NCI-H526 (cell line): ENCODE measurements at places on chromosomes 1 and 21.

DNA sequence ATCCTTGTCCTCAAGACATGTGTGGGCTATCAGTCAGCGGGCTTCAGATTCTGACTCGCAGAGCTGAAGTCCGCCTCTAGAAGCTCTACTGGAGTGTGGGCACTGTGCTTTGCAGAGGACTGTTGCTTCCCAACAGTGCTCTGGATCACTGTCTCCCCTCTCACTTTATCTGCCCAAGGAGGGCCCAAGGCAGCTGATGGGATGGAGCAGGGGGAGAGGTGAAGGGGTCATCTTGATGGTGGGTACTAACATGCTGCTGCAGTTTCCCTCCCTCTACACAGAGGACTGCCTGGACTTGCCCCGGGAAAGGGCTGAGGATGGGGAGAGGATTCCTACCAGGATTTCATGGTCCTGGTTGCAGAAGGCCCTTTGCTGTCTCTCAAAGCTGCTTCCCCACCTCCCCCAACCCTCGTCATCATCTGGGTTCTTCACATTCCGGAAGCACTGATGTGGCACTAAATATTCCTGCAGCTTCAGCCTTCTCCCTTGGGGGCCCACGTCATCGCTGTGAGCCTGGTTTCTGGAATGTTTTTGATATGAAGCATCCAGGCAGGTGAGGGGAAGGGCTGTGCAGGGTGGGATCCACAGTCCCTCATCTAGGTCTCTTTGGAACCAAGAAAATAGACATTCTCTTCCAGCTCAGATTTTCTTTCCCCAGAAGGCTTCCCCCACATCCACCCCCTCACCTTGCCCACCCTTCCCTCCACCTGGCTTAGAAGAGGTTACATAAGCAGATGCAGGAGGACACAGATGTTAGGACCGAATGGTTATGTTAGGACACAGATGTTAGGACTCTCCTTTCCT lies 23.2 kb downstream of the NUAK2 start:
- DNase-seq: peak; percentile 20

DNA sequence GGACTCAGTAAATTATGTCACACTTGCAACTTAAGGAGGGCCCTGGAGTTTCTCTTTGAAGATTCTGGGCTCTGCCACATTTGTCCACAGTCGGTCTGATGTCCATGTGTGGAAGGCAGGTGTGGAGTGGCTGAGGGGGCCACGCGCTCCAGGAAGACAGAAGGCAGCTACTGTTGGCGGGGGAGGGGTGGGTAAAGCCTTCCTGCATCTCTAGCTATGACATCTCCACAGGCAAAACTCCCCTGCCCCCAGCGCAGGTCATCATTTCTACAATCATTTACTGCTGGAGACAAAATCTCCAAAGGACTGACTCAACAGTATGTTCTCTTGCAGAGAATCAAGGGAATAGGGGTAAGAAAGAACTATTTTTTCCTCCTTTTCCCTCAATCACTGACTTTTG lies 11.4 kb upstream of the TSPEAR start:
- DNase-seq: no peak

- DNase-seq: no peak
Measured at GRCh38 chr1:116099919-116100318, 11.3 kb upstream of the MAB21L3 start.

- no peak for DNase-seq
Measured at GRCh38 chr1:53557830-53558738, 98.9 kb downstream of the DMRTB1 start.

DNA sequence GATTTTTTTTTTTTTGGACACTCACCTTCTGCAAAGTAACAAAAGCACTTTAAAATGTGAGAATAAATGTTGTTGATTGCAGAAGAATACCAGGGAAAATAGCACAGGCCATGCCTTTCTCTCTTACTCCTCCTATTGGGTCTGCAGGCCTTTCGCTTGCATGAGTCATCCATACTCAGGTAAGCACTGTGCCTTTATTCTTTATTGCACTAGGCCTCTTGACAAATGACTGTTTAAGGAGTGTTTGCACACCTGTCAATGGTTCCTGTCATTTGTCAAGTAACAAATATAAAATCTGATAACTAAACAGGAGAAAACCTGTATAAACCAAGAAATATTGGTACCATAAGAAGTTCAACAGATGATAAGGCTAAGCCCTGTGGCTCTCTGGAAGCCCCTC lies 106.5 kb downstream of the RGS7 start:
- DNase-seq: no peak

GRCh38 chr1:21536218-21536617 lies 27.0 kb downstream of the ALPL start:
- no peak for DNase-seq

DNA sequence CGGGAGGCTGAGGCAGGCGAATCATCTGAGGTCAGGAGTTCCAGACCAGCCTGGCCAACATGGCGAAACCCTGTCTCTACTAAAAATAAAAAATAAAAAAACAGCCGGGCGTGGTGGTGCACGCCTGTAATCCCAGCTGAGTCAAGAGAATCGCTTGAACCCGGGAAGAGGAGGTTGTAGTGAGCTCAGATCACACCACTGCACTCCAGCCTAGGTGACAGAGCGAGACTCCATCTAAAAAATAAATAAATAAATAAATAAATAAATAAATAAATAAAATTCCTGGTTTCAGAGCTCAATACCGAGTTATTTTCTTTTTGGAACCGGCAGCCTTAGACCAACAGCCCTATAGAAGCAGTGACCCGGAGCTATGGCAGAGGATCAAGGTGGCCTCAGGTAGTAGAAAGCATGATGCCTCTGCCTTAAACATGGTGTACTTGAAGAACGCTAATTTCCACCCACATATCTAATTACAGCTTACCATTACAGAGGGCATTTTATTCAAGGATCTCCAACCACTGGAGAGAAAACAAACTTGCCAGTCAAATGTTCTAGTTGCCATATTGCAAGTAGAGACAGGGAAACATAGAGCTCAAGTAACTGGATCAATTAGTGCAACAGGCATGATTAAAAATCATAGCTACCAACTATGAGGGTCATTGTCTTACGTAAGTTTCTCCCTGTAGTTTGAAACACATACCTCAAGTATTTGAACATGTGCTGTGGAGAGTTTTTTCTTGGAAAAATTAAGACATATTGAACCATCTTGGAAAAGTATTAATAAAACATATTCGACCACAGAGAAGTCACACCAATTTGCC lies 2.0 kb upstream of the ENAH start:
- DNase-seq: no peak

- no peak for DNase-seq
Measured at GRCh38 chr1:71156590-71156989, 75.8 kb upstream of the ZRANB2 start.

GRCh38 chr1:208159555-208160258 lies 84.5 kb downstream of the PLXNA2 start:
- DNase-seq: no peak

GRCh38 chr1:99970713-99971255 lies 988 bp downstream of the SLC35A3 start:
- DNase-seq: no peak

DNA sequence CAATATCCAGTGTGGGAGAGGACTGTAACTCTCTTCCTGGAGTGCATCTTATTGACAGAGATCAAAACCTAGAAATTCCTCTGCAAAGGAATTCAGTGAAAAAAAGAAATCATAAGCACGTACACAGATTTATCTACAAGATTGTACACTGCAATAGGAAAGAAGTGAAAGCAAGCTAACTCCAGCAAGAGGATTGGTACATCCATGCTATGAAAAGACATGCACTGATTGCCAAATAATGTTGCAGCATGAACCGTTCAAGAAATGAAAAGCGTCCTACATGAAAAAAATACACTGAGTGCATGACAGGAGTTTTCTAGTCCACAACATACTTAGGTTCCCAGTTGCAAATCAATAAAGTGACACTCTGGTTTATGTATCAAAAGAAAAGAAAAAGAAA lies 1.9 kb upstream of the MGST3 start:
- DNase-seq: no peak

- no peak for DNase-seq
Measured at GRCh38 chr21:32520875-32521735, 64.2 kb downstream of the TCP10L start.

DNA sequence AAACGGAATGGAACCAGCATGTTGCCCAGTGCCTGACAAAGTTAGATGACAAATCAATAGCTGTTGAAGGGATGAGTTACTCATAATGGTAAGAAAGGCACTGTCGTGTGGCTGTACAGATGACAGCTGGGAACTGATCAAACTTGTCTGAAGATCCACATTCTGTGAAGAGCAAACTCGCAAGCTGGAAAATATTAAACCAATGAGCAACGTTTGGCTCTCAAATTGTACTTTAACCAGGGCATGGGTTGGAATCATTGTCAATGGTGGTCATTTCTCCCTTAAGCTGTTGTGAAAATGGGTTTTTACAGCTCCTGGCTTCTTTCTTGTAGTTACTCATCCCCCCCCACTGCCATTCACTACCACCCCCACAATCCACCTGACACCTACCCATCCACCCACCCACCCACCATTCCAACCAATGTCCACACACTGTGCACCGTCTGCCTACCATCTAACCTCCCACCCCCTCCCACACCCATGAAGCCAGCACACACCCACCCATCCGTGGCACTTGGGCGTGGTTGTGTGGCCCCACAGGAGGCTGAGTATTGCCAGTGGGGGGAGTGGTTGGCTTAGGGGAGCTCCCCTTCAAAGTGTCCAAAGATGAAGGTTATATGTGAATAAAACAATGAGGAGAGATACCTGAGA lies 46.7 kb downstream of the CLDN14 start:
- DNase-seq: no peak

- peak; percentile 37 for DNase-seq
Measured at GRCh38 chr1:203628201-203629015, 1.8 kb downstream of the ATP2B4 start.

GRCh38 chr1:5250336-5250735 lies 595.9 kb downstream of the AJAP1 start:
- DNase-seq: no peak

GRCh38 chr1:74266001-74266400 lies 30.8 kb downstream of the TNNI3K start:
- no peak for DNase-seq

DNA sequence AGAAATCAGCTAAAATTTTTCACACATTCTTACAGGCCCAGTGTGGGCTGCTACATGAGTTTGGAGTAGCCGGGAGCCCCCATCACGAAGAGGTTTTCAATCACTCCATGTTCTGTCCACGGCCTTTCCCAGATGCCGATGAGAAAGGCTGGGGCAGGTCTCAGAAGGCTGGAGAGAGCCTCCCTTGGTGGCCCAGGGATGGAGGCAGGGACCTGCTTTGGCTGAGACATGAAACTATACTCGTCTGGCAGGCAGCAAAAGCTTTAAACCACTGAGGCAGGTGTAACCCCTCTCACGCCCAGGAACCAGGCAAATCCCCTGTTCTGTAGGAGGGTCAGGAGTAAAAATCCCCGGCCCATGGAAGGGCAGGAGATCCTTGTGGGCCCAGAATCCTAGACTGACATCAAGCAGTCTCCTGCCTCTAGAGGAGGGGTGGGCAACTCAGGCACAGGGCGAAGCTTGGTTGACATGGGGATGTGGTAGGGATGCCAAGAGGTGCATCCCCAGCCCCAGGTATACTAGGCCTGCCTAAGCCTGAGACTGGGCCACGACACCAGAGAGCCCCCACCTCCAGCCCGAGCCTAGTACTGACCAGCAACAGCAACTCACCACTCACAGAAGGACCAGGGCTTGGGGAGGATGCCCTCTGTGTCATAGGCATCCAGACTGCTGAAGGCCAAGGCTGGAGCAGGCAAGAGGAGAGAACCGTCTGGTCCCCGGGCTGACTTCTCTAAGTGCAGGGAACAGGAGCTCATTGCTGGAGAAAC lies 9.1 kb downstream of the MMEL1 start:
- DNase-seq: no peak

GRCh38 chr1:10625076-10625475 lies 150.3 kb downstream of the PEX14 start:
- DNase-seq: no peak

DNA sequence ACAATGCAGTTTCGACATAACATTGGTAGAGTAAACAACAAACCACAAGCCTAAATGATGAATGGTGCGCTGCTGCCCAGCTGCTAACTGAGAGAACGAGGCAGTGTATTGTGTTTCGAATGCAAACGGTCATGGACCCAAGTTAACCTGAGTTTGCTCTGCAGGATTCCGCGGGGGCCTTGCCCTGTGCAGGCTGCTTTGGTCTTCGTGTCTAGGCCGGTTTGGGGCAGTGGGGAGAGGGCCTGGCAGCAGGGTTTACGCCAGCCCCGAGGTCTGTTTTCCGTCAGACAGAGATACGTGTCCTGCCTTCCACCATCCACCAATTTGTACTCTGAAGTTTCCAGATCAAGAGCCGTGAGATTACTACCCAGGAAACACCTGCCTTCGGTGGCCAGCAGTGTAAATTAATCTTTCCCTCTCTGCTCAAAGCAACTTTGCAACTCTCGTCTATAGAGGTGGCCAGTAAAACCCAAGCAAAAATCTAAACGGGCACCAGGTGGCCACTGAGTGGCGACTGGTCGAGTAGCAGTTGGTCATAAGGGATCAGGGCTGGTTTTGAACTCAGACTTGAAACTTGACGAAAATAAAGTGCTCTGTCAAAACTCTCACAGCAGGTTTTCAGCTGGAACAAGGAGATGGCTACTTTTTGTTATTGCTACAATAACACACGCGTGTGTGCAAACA lies 6.3 kb upstream of the PRDM15 start:
- no peak for DNase-seq

- no peak for DNase-seq
Measured at GRCh38 chr1:7972285-7972684, 10.8 kb downstream of the PARK7 start.

- DNase-seq: no peak
Measured at GRCh38 chr1:53104289-53104913, 38.0 kb downstream of the SLC1A7 start.

DNA sequence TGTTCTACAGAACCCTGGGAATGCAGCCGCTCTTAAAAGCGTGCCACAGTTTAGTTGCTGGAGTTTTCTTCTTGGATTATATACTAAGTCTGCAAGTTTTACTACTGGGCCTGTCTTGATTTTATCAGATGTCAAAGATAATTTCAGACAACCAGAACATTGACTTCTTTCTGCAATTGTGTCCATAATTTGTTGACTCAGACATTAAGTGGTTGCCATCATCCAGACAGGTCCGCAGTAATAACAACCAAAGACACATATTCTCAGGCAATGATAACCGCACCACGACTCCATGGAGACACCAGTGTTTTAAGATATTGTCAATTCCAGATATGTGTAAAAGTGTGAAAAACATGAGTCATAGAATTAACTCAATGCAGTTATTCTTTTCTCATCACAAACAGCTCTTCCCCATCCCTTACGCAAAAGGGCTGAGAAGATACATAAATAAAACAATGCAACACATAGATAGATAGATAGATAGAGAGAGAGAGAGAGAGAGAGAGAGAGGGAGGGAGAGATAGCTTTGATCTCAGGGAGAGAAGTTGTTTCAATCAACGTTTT lies 90.4 kb upstream of the FMN2 start:
- no peak for DNase-seq

DNA sequence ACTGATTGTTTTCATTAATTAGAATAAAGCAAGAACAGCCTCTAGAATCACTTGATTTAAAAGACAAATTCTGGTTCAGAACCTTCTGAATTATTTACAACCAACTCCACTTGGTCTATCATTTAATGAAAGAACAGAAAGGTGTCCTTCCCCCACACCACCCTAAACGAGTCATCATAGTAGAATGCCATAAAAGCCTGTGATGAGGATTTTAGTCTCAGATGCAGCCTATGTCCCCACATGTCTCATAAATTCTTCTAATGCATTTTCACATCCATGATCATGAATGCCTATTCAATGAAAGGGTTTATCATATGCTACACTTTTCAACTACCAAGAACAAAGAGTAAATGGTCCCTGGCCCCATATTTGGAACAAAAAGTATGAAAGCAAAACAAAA lies 508.1 kb downstream of the DPYD start:
- DNase-seq: no peak

- no peak for DNase-seq
Measured at GRCh38 chr21:26118938-26119540, 51.5 kb downstream of the APP start.

GRCh38 chr1:185295091-185295490 lies 22.0 kb downstream of the IVNS1ABP start:
- DNase-seq: no peak
